NCI-H1694 (cell line): ENCODE measurements at places on chromosomes 5 and 9.
A peak's percentile ranks its signal among the peaks of the same experiment; 100 is the strongest.

DNA sequence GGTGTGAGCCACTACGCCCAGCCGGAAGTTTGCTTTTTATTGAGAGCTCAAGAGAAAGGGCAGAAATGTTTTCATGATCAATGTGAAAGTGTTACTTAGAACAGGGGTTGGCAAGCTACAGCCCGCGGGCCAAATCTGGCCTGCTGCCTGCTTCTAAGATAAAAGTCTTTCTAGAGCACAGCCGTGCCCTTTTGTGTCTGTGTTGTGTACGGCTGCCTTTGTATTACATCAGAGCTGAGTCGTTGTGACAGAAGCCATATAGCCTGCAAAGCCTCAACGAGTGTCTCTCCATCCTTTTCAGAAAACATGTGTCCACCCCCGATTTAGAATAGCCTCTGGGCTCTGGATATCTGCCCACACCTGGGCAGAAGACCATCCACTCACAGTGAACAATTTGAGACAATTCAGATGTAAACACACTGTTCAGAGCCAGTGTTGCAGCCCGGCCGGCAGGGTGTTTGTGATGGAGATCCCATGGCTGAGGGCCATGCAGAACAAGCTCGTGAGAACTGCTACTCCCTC lies 28.8 kb downstream of the AK8 start:
- no peak for DNase-seq

DNA sequence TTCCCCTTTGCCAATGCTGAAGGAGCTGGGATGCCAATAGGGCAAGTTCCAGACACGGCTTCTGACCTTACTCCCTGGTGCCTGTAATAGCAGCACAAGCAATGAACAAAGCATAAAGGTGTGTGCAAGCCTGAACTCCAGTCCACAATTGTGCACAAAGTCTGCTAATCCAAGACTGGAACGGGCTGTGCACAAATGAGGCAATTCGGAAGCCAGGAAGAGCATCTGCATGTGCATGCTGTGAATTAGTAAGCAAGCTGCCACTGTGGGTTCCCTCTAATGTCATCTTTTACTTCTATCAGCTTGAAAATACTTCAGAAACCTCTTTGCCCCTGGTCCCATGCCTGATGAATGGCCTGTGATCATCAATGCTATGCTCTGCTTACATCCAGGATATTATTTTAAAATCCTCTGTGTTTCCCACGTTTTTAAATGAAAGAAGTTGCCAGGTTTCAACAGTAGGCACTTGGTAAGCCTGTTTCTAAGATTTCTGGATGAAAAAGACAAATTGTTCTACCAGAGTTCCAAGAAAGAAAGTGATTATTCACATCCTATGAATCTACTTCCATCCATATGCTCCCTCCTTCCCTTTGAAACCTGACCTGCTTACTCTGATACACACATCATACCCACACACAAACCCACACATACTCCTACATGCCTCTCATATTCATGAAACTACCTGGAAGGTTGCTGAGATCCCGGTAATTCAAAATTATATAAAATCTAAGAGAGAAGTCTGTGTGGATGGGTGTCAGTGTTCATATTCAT lies 165.7 kb downstream of the KCTD16 start:
- DNase-seq = no peak

- no peak for DNase-seq
Observed at GRCh38 chr5:168600409-168600808, 21.2 kb upstream of the PANK3 start.

GRCh38 chr9:94639061-94639998 lies at the start of gene FBP1:
TSS of gene FBP1 (minus strand) at chr9:94639518. CDS start at chr9:94639310, 208 bp downstream.
- no peak for DNase-seq

DNA sequence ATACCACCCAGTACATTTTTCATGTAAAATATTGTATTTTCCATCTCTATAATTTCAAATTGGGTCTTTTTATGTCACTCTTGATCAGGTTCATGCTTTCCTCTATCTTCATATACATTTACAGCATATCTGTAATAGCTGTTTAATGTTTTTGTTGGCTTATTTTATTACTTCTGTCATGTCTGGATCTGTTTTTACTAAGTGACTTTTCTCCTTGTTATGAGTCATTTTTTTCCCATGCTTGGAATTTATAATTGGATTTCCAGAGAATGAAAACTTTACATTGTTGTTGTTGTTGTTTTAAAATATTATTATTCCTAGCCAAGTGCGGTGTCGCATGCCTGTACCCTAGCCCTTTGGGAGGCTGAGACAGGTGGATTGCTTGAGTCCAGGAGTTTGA lies 5.6 kb upstream of the ADAMTS19 start:
- no peak for DNase-seq

DNA sequence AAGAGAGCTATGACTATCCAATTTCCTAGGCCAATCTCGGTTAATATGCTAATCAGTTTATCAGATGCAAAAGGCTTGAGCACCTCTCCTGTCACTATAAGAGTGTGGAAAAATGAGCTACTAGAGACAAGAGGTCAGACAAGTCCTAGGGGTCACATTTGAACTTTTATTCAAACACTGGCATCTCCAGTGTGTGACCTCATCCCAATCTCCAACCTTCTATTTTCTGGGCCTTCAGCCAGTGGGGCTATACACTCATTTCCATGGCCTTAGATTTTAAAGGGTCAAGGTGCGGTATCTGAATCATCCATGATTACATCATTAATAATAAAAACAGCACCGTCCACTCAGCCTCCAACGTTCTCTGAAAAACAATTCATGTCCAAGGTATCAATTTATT lies 139.6 kb upstream of the LRRTM2 start:
- no peak for DNase-seq

GRCh38 chr5:100130307-100130706 lies 404.9 kb upstream of the FAM174A start:
- DNase-seq = no peak

DNA sequence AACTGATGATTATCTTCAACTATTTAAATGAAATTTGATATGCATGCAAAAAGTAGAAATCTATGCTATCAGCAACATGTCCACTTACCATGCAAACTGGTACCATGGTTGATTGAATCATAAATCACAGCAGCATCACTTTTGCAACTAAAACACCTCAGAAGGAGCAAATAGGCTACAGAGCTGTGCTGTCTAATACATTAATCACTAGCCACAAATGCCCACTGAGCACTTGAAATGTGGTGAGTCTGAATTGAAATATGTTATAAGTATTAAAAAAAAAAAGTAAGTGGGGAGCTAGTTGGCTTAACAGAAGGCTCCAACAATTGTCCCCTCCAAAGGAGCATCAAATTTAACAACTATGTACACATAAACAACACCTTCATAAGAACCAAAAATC lies 112.5 kb downstream of the FAM114A2 start:
- no peak for DNase-seq

- peak; percentile 27 for DNase-seq
Observed at GRCh38 chr5:9361835-9362234, 184.0 kb downstream of the SEMA5A start.

DNA sequence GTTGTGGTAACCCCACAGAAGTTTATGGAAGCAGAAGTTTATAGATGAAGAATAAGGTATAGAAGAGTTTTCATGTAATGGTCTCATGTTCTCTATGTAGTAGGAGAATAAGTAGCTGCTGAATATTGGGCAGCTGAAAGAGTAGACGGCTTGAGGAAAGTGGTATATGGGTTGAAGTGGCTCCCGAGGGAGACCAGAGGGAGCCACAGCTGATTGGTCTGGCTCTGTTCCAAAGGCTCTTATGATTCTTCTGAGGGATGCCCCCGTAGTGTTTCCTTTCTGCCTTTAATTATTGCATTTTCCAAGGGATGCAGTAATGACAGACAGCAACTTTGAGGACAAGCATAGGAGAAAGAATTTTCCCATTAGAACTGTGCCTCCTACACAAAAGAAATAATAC lies 30.1 kb upstream of the TENT2 start:
- DNase-seq = no peak

DNA sequence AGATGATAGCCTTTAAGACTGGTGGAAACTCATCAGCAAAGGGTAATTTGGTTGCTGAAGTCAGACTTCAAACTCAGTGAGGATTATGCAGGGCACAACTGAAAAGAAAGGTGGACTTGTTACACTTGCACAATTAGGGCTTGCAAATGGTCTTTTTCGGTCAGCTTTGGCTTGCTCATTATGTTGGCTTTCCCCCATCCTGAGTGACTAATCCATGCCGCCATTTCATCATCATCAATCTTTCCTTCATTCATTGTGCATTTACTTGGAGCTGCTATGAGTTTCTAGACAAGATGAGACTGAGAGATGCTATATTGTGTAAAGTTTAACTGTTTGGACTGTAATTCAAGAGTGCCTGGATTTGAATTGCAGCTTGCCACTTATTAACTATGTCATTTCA lies 134.8 kb upstream of the PPP1R2B start:
- no peak for DNase-seq

DNA sequence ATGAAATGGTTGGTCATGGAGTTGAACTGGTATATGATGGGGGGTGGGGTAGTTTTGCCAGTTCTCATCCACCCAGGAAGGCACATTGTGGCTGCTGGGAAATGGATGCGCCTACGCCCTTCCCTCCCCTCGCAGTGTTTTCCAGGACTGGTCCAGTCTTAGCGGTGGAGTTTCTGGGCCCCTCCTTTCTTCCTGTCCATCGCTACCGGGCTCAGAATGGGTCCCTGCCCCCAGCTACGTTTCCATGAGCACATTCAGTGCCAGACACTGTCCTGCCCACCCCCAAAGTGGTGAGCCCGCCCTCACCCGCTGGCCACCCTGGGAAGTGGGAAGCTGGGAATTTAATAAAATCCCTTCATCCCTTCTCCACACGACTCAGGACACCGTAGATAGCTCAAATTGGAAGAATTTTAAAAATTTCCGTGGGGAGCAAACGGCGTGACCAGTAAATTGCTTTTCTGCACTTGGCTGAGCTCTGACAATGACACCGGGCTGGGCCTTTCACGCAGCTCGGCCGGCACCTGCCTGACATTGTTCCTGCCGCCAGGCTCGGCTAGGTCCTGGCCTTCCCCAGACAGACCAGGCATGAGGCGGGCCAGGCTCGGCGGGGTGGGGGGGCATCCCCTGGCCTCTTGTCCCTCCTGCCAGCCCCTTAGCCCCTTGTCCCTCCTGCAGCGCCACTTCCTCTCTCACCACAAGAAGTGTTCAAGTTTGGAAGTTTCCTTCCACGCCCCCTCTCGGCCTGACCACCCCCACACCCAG lies 3.6 kb downstream of the FGF18 start:
- DNase-seq = no peak

- DNase-seq = no peak
Observed at GRCh38 chr5:173035904-173036707, 20.0 kb upstream of the CREBRF start.

- DNase-seq = no peak
Observed at GRCh38 chr5:36950586-36951457, 74.3 kb downstream of the NIPBL start.

DNA sequence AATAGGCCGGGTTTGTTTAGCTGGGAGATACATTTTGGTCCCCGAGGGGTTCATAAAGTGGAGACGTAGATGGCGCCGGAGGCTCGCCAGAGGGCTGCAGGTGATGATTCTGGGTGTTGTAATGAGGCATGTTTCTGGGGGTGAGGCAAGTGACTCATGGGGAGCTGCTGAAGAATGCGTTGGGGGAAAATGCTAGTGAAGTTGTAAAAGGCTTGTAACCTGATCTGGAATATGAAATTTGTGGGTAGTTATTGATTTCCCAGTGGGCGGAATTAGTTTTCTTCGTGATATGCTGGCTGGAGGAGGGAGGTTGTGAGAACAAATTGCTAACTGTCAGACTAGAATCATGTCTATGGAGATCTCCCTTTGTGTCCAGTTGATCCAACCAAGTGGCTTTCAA lies 158.3 kb downstream of the DOCK2 start:
- DNase-seq = no peak

GRCh38 chr9:101235105-101235866 lies 149.5 kb downstream of the BAAT start:
- DNase-seq = peak; percentile 26

- no peak for DNase-seq
Observed at GRCh38 chr5:129541051-129541450, 81.0 kb downstream of the ADAMTS19 start.

DNA sequence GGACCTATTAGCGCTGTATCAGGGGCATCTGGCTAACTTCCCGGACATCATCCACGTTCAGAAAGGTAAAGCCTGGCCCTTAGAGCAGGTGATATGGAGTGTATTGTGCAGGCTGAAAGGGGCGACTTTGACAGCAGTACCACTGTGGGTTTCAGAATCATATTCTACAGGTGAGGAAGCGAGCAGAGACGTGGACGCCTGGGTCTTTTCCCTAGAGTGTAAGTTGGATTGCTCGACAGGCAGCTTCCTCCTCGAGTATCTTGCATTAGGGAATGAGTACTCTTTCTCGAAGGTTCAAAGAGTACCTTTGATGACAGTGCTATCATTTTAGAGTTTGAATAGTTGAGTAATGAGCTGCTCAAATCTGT lies 1.9 kb downstream of the SNX18 start:
- no peak for DNase-seq

DNA sequence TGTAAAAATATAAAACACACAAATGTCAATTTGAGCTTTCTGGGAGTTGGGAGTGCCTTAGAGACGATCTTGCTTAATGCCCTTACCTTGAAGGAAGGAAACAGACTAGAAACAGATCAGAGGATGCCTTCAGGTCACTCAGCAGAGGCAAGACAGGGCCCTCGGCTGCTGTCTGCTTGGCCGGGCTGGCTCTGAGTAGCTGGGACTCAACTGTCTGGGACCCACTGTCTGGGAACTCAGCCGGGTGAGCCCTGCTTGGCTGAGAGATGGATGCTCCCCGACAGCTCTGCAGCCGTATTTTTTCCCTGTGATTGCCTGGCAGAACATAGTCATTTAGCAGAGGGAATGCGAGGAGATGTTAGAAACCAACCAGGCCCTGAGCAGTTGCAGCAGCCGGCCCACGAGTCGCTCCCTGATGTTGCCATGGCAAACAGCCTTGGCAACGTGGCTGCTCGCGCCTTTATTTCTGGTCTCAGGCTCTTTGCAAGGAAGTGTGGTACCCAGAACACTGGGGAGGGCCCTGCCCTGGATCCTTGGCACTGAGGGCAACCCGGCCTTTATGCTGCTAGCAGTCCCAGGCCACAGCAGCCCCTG lies 10.9 kb downstream of the PPARGC1B start:
- DNase-seq = no peak

DNA sequence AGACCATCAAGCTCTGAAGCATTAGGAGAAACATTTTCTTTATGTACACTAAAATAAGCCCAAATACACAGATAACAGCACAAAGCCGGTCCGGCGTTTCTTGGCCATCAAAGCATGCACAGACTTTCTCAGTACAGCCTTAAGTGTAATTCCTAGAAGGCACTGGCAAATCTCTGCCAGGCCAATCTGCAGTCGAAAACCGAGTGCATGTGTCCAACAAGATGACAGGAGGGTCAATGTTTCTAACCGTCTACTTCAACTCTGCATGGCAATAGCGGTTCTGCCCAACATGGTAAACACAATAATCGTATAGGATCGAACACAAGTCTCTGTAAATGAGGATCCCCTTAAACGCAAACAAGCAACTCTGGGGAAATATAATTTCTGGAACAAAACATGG lies 1.1 kb downstream of the ARL15 start:
- DNase-seq = no peak
